GM12878 (cell line): ENCODE measurements at places on chromosomes 1 and 21. TPM values are rescaled to one million over a fixed set of nuclear protein-coding genes. Genes with fewer than 3 reads are reported as not detected.
A peak's percentile ranks its signal among the peaks of the same experiment; 100 is the strongest.

DNA sequence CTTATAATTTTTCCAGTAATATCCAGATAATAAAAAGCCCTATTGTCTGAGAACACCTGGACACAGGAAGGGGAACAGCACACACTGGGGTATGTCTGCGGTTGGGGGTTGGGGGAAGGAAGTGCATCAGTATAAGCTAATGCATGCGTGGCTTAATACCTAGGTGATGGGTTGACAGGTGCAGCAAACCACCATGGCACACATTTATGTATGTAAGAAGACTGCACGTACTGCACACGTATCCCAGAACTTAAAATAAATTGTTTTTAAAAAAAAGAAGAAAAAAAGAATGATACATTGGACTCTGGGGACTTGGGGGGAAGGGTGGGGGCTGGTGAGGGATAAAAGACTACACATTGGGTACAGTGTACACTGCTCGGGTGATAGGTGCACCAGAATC lies 144.9 kb upstream of the C1orf174 start:
- no peak overlapping the region for H3K27ac ChIP-seq
- no peaks in the 10 kb centered on the region for H3K27me3 ChIP-seq

GRCh38 chr1:87678266-87678665 lies 349.6 kb downstream of the LMO4 start:
- no peak for DNase-seq

MYOM3 gene
- polyA plus RNA-seq = not detected in 2 replicates

DNA sequence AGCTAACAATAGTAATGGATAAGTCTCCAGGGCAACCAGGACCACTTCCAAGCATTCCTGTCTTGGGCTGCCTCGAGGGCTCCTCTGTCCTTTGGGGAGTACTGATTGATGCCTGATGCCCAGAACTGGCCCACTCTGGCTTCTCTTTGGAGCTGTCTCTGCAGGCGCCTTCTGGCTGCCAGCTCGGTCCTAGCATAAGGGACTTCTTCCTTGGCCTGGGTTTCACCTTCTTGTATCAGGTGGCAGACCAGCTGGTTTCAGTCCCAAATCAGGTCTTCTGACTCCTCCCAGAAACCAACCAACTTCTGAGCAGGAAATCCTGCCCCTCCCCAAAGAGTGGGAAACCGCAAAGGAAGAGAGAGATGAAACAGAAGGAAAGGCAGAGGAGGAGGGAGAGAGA lies 10.6 kb downstream of the G0S2 start:
- no peak overlapping the region for H3K27ac ChIP-seq
- H3K4me1 ChIP-seq = no peaks in the 10 kb centered on the region
- H3K36me3 ChIP-seq = no peaks in the 10 kb centered on the region
- H3K4me3 ChIP-seq = no peak overlapping the region

GRCh38 chr1:70039485-70039884 lies 165.9 kb downstream of the LRRC40 start:
- no peaks in the 10 kb centered on the region for H3K36me3 ChIP-seq
- H3K4me1 ChIP-seq = no peaks in the 10 kb centered on the region
- DNase-seq = no peak
- no peak overlapping the region for H3K27ac ChIP-seq
- H3K4me3 ChIP-seq = no peak overlapping the region

DNA sequence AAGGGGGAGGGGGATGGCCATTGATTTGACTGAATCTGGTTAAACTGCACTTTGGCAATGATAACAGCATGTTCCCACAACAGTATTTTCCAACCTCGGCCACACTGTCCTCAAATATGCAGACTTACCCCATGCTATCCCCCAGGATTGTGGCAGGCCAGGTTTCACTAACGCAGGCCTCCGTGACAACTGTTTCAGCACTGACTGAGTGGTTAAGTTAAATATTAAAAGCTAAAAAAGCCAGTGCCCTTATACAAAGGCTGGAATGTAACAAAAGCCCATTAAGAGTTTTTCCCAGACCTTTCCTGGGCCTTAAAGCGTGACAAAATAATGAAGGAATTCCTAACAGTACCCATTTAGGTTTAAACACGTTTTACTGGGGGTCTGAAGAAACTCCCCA lies 202.9 kb downstream of the USP25 start:
- H3K36me3 ChIP-seq = no peaks in the 10 kb centered on the region
- no peak overlapping the region for H3K27ac ChIP-seq
- no peak overlapping the region for H3K4me3 ChIP-seq
- no peaks in the 10 kb centered on the region for H3K27me3 ChIP-seq

- DNase-seq = no peak
- H3K36me3 ChIP-seq = no peaks in the 10 kb centered on the region
- no peak overlapping the region for H3K4me3 ChIP-seq
Observed at GRCh38 chr1:47536646-47537118, 98.8 kb downstream of the FOXD2 start.

DNA sequence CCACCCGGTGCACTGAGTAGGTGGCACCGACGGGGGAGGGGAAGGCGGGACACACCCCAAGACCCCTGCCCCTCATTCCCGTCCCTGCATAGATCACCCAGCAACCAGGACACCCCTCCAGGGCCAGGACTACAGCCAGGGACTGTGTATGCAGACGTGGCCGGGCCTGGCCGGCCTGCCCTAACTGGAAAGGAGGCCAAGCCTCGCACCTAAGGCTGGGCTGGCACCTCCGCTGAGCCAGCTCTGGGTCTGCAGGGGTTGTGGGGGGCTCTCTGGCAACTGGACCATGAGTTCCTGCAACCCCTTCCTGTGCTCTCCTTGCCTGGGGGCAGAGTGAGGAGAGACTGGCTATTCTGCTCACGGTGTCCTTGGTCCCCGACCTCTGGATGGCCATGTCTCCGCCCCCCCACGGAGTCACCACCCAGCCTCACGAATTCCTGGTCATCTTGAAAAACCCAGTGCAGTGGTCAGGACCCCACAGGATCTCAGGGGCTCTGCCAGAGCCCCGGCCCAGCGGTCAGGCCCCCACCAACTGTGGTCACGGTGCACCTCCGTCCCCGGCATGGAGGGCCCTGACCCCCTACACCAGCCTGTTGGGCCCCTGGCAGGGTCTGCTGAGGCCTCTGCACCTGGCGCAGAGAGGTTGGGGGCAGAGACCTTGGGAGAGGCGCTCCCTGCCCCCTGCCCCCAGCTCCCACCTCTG lies 1.1 kb upstream of the FNDC10 start:
- H3K4me1 ChIP-seq = peaks cover 40% of the 10 kb centered on the region
- H3K27ac ChIP-seq = no peak overlapping the region
- no peak overlapping the region for H3K4me3 ChIP-seq
- peaks cover 2% of the 10 kb centered on the region; the same call in 1 of the 2 replicates for H3K27me3 ChIP-seq
- no peaks in the 10 kb centered on the region for H3K36me3 ChIP-seq
- DNase-seq = no peak

- no peaks in the 10 kb centered on the region for H3K36me3 ChIP-seq
- peak overlapping the region; percentile 78 for H3K4me3 ChIP-seq
- H3K27ac ChIP-seq = peak overlapping the region; percentile 97
- no peaks in the 10 kb centered on the region for H3K27me3 ChIP-seq
- peaks cover 8% of the 10 kb centered on the region for H3K4me1 ChIP-seq
- no peak for DNase-seq
Observed at GRCh38 chr1:212791261-212791675, 309 bp downstream of the NSL1 start.

DNA sequence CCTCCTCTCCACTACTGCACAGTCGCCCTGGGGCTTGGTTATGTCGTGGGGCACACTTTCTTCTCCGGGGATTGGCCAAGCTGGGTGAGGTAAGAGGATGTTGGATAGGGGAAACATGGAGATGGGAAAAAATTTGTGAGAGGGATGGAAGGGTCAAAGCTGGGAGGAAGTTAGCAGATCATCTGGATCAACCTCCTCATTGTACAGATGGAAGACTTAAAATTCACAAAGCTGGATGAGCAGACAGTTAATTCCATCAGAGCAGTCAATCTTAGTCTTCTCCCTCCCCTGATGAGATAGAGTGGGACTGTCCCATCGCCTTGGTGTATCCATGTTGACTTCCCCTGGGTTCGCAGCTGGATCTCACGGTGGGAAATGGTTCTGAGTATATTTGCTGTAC lies 69.6 kb upstream of the CNTN2 start:
- H3K27ac ChIP-seq = no peak overlapping the region
- peaks cover 5% of the 10 kb centered on the region; the same call in 1 of the 2 replicates for H3K27me3 ChIP-seq
- H3K4me3 ChIP-seq = no peak overlapping the region
- DNase-seq = no peak
- no peaks in the 10 kb centered on the region for H3K36me3 ChIP-seq

GRCh38 chr1:219416598-219417238 lies 196.2 kb downstream of the ZC3H11B start:
- H3K36me3 ChIP-seq = no peaks in the 10 kb centered on the region
- H3K27ac ChIP-seq = no peak overlapping the region
- no peaks in the 10 kb centered on the region for H3K27me3 ChIP-seq
- no peaks in the 10 kb centered on the region for H3K4me1 ChIP-seq

GRCh38 chr21:44910229-44911067 lies 10.3 kb downstream of the ITGB2 start:
- peaks cover 15% of the 10 kb centered on the region for H3K36me3 ChIP-seq
- H3K4me3 ChIP-seq = no peak overlapping the region
- H3K27me3 ChIP-seq = no peaks in the 10 kb centered on the region

- H3K36me3 ChIP-seq = no peaks in the 10 kb centered on the region; the same call in none of the 2 replicates
- no peaks in the 10 kb centered on the region for H3K4me1 ChIP-seq
- no peak overlapping the region for H3K27ac ChIP-seq
Observed at GRCh38 chr1:2270260-2271100, 42.4 kb downstream of the SKI start.

MRPS21 gene
- polyA plus RNA-seq = 151 and 152 TPM in 2 replicates

SH2D5 gene
- 0.04 TPM in 1 of 2 replicates, not detected in the other for polyA plus RNA-seq

GRCh38 chr21:14243874-14244273 lies 27.9 kb downstream of the RBM11 start:
- no peaks in the 10 kb centered on the region for H3K27me3 ChIP-seq
- no peaks in the 10 kb centered on the region for H3K4me1 ChIP-seq
- H3K27ac ChIP-seq = no peak overlapping the region
- no peak for DNase-seq

DNA sequence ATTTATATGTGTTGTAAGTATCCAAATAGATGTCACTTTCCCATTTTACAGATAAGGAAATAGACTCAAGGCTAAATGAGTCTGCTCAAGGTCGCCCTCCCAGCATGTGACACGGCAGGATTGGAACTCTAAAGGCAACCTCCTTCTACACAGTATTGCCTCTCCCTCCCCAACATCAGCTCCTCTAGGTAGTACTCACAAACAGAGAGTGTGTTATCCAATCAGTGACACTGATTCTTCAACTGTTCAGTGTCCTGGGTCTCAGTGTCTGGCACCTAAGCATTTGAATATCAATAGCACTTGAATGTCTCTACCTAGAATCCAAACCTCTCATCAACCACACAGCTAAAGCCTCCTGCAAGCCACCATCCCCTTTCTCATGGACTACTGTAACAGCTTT lies 87.1 kb downstream of the DAB1 start:
- no peak for DNase-seq
- no peaks in the 10 kb centered on the region for H3K4me1 ChIP-seq
- no peak overlapping the region for H3K4me3 ChIP-seq
- H3K36me3 ChIP-seq = no peaks in the 10 kb centered on the region
- no peak overlapping the region for H3K27ac ChIP-seq
- H3K27me3 ChIP-seq = no peaks in the 10 kb centered on the region

DNA sequence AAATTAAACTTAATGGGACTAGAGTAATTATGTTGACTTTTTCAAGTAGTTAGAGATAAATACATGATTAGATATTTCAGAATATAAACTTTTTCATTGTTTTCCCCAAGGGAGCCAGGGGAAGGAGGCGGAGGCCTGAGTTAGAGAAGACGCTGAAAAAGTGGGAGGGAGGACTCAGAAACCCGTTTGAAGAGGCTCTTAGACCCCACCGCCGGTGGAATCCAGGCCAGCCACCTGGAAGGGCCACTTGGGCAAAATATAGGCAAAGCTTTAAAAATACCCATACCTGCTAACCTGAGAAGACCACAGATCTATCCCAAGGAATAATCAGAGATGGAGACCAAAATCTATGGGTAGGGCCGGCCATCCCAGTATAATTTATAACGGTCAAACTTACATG lies 242.6 kb downstream of the PTPRU start:
- H3K27ac ChIP-seq = no peak overlapping the region
- peaks cover 7% of the 10 kb centered on the region for H3K27me3 ChIP-seq
- H3K4me3 ChIP-seq = no peak overlapping the region
- DNase-seq = no peak
